Progenitor cell of endocrine pancreas (in vitro differentiated cells): ENCODE measurements at places on chromosomes 1 and 21. TPM values are rescaled to one million over a fixed set of nuclear protein-coding genes. Genes with fewer than 3 reads are reported as not detected.

GRCh38 chr1:116330342-116330652 is 42.7 kb upstream of the ATP1A1 start:
- DNase-seq, result no peak
- peaks cover 26% of the 10 kb centered on the region for H3K4me1 ChIP-seq
- H3K36me3 ChIP-seq, result no peaks in the 10 kb centered on the region
- H3K27me3 ChIP-seq, result no peaks in the 10 kb centered on the region
- H3K27ac ChIP-seq, result peak overlapping the region; percentile 47
- H3K4me3 ChIP-seq, result no peak overlapping the region

DNA sequence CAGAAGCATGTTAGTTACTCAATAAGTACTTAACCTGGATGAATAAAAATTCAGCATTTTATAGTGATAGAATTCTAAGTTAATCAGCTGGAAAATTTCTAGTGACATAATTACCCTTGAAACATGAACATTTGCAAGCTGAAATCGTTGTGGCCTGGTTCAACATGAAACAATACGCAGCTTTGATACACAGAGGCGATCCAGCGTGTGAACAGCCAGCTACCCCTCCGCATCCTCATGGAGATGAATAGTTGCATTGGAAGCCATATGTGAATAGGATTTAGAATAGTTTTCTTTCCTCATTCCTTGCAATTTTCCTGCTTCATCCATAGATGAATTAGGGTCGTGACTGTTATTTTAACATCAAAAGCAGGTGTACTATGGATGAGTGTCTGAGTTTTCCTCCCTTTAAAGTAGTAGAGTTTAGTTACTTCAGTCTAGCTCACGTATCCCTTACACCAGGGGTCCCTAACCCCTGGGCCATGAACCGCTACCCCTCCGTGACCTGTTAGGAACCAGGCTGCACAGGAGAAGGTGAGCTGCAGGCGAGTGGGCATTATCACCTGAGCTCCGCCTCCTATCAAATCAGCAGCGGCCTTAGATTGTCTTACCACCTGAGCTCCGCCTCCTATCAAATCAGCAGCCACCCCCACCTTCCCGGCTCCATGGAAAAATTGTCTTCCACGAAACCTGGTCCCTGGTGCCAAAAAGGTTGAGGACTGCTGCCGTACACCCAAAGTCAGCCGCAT is 6.2 kb upstream of the TARBP1 start:
- H3K27ac ChIP-seq, result no peak overlapping the region
- H3K4me1 ChIP-seq, result peaks cover 14% of the 10 kb centered on the region
- peaks cover 20% of the 10 kb centered on the region for H3K27me3 ChIP-seq
- no peak overlapping the region for H3K4me3 ChIP-seq
- no peak for DNase-seq

DNA sequence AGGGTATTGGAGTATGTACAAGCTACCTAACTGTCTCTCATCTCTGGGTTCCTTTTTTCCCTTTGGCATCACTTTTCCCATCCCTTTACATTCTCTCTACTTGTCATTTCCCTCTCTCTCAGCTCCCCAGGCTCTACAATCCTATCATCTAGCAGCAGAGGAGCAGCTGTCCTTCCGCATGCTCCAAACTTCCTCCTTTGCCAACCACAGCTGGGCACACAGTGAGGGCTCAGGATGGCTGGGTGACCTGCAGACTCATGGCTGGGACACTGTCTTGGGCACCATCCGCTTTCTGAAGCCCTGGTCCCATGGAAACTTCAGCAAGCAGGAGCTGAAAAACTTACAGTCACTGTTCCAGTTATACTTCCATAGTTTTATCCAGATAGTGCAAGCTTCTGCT is 561 bp downstream of the CD1E start:
- DNase-seq, result no peak
- no peak overlapping the region for H3K27ac ChIP-seq
- no peaks in the 10 kb centered on the region for H3K4me1 ChIP-seq
- peaks cover 7% of the 10 kb centered on the region for H3K27me3 ChIP-seq
- H3K4me3 ChIP-seq, result no peak overlapping the region

- H3K27ac ChIP-seq, result peak overlapping the region; percentile 91
- peak overlapping the region; percentile 92 for H3K4me3 ChIP-seq
- peaks cover 16% of the 10 kb centered on the region for H3K4me1 ChIP-seq
Observed at GRCh38 chr1:155910621-155911121, 478 bp downstream of the RIT1 start.

- H3K36me3 ChIP-seq, result peaks cover 17% of the 10 kb centered on the region
- peaks cover 1% of the 10 kb centered on the region for H3K27me3 ChIP-seq
- peaks cover 36% of the 10 kb centered on the region for H3K4me1 ChIP-seq
Observed at GRCh38 chr21:34076835-34077234, 3.5 kb downstream of the MRPS6 start.

DNA sequence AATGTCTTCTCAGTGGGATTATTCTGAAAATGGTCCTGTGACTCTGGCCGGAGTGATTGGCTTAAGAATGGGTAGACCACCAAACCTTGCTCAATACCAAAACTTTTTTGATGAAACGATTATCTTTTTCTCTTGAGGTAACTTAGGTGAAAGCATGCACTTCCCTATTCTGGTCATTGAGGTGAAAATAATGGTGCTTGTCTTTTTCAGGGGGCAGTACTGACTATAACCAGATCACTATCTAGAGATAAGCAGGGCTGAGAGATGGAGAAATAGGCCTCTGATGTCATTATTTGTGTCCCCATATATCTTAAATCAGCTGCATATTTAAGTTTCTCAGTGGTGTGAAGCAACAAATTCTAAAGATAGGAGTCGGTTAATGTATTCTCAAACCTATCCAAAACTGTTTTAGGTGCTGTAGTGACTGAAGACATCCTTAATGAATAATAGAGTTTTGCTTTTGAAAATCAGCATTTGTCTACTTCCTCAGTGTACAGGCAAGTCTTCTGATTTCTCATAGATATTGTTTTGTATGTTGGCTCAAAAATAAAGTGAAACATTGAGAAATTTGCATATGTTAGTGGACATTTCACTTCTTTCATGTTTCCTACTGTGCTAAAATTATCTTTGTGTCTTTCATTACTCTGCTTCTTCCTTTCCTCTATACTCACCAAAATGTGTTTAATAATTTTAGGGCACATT is 735.3 kb upstream of the ADGRL4 start:
- H3K27ac ChIP-seq, result no peak overlapping the region
- no peak for DNase-seq
- H3K4me1 ChIP-seq, result no peaks in the 10 kb centered on the region
- H3K27me3 ChIP-seq, result no peaks in the 10 kb centered on the region
- H3K4me3 ChIP-seq, result no peak overlapping the region

GRCh38 chr21:27528697-27529096 is 561.8 kb upstream of the ADAMTS5 start:
- no peak for DNase-seq
- peaks cover 3% of the 10 kb centered on the region for H3K4me1 ChIP-seq
- H3K4me3 ChIP-seq, result no peak overlapping the region
- H3K27me3 ChIP-seq, result no peaks in the 10 kb centered on the region

GRCh38 chr1:63746129-63746864 is 27.5 kb upstream of the ROR1 start:
- no peak for DNase-seq
- no peak overlapping the region for H3K4me3 ChIP-seq
- no peaks in the 10 kb centered on the region for H3K36me3 ChIP-seq
- H3K27ac ChIP-seq, result peak overlapping the region; percentile 19
- peaks cover 10% of the 10 kb centered on the region for H3K4me1 ChIP-seq
- H3K27me3 ChIP-seq, result no peaks in the 10 kb centered on the region

DNA sequence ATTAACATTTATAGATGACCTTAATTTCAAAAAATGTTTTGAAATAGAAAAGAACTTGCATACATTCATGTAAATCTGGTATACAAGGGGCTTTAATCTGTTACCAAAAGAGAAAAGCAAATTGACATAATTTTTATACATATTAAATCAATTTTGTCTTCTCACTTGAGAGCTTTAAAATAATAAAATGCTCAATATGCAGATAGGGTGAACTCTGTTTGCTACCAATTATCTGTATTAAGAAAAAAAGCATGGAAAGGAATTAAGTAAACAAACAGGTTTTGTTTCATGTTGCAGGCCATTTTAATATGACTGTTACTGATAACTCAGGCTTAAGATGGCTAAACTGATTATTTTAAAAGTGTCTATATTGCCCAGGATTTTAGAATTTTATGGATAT is 6.0 kb upstream of the TSHB start:
- no peaks in the 10 kb centered on the region for H3K27me3 ChIP-seq
- H3K27ac ChIP-seq, result no peak overlapping the region
- peaks cover 2% of the 10 kb centered on the region for H3K36me3 ChIP-seq
- no peak for DNase-seq
- H3K4me3 ChIP-seq, result no peak overlapping the region

DNA sequence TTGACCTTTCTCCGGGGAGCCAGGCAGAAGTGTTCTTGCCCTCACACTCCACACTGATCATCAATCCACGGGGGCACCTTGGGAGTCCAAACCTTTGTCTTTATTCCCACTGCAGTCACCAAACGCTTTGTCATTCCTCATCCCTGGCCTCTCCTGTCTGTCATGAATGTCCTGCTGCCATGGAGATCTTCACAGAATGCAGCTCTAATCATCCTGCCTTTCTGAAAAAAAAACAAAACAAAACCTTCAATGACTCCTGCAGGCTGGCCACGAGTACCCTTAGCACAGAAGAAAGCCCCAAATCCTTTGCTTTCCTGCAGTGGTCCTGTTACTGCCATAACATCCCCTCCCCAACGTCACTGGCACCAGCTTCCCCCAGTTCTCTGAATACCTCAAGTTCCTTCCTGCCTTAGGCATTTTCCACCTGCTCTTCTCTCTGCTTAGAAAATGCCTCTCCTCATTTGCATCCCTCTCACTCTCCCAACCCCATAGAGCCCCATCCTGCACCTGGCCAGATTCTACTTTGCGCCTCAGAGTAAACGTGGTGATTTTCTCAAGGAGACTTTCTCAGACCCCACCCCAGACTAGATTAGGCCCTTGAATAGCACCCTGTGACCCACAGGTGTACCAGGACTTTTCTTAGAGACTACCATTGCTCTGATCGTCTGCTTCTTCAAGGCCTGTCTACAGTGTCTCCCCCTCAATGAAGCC is 131.2 kb downstream of the AK5 start:
- no peak for DNase-seq
- peaks cover 12% of the 10 kb centered on the region for H3K4me1 ChIP-seq
- peaks cover 12% of the 10 kb centered on the region for H3K27me3 ChIP-seq
- H3K27ac ChIP-seq, result no peak overlapping the region

GRCh38 chr1:109944541-109944940 is 33.9 kb downstream of the CSF1 start:
- H3K4me3 ChIP-seq, result no peak overlapping the region
- no peaks in the 10 kb centered on the region for H3K27me3 ChIP-seq
- no peaks in the 10 kb centered on the region for H3K36me3 ChIP-seq

GRCh38 chr1:6414443-6414844 is 5.3 kb downstream of the HES2 start:
- H3K4me3 ChIP-seq, result no peak overlapping the region
- peaks cover 4% of the 10 kb centered on the region for H3K4me1 ChIP-seq
- H3K27me3 ChIP-seq, result peaks cover 61% of the 10 kb centered on the region
- no peak for DNase-seq

- peaks cover 26% of the 10 kb centered on the region for H3K36me3 ChIP-seq
- no peak for DNase-seq
- no peak overlapping the region for H3K27ac ChIP-seq
- no peak overlapping the region for H3K4me3 ChIP-seq
- H3K4me1 ChIP-seq, result no peaks in the 10 kb centered on the region
Observed at GRCh38 chr1:116538544-116538943, 32.3 kb downstream of the CD58 start.

DNA sequence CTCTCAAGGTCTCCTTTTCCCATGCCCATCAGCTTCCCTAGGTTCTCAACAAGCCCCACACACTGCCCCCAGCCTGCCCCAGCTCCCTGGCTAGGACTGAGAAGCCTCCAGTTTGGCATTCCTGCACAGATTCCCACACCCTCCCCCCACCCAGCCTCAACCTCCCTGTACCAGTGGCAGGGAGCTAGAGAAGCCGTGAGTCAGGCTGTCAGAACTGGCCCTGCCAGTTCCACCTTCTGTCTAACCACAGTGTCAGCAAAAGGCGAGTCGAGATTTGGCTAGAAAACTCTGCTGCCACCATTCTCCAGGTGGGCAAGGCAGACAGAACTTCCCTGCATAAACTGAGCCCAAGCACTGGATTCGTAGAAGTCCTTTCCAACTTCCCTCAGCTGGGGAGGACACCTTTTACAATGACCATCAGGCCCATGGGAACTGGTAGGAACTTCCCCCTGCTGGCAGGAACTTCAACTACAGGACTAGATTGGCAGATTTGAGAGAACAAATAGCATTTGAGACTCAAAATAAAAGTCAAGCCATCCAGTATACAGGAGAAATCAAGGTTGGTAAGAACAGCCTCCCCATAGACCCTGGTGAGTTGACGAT is 31.0 kb downstream of the TNNT2 start:
- no peak overlapping the region for H3K27ac ChIP-seq
- no peaks in the 10 kb centered on the region for H3K36me3 ChIP-seq
- no peaks in the 10 kb centered on the region for H3K4me1 ChIP-seq
- peak; percentile 36 for DNase-seq

- H3K27ac ChIP-seq, result no peak overlapping the region
- peaks cover 12% of the 10 kb centered on the region for H3K27me3 ChIP-seq
- H3K36me3 ChIP-seq, result no peaks in the 10 kb centered on the region
- no peak for DNase-seq
- H3K4me3 ChIP-seq, result no peak overlapping the region
Observed at GRCh38 chr1:7460807-7461206, 310.3 kb upstream of the VAMP3 start.

DNA sequence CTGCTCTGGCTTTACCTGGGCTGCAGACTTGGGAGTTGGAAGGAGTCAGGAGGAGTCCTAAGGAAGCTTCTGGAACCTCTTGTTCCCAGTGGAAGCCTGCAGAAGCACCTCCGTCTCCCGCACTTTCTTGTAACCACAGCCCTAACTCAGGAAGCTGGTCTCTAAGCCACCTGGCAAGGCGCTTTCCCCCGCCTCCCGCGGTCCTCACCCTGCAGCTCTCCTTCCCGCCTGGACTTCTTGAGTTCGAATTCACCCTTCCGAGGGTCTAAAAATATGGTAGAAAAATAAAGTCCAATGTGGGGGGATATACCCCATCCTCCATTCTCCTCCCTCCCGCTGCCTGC is 15.1 kb downstream of the PAX7 start:
- H3K4me1 ChIP-seq, result peaks cover 6% of the 10 kb centered on the region
- no peak overlapping the region for H3K27ac ChIP-seq
- no peaks in the 10 kb centered on the region for H3K36me3 ChIP-seq
- no peak for DNase-seq
- H3K4me3 ChIP-seq, result no peak overlapping the region

GRCh38 chr1:197065559-197065958 is 1.5 kb downstream of the F13B start:
- no peaks in the 10 kb centered on the region for H3K36me3 ChIP-seq
- H3K27ac ChIP-seq, result no peak overlapping the region
- peaks cover 2% of the 10 kb centered on the region for H3K4me1 ChIP-seq
- DNase-seq, result no peak

GRCh38 chr1:50959303-50959912 is 659 bp downstream of the FAF1 start:
- peak overlapping the region; percentile 89 for H3K4me3 ChIP-seq
- H3K27ac ChIP-seq, result peak overlapping the region; percentile 56
- H3K36me3 ChIP-seq, result no peaks in the 10 kb centered on the region
- DNase-seq, result no peak
- peaks cover 12% of the 10 kb centered on the region for H3K4me1 ChIP-seq

The KCNJ6 gene
- 3.3 TPM in 2 replicates for total RNA-seq

The AMPD1 gene
- not detected in 2 replicates for total RNA-seq

The PHF13 gene
- 29.1 TPM in 2 replicates for total RNA-seq

The PIK3R3 gene
- 54.1 and 55.4 TPM in 2 replicates for total RNA-seq

The IFFO2 gene
- total RNA-seq, result 21.0 and 24.4 TPM in 2 replicates

The TNFRSF9 gene
- 0.27 and 0.60 TPM in 2 replicates for total RNA-seq

The ETV3L gene
- 0.67 and 0.72 TPM in 2 replicates for total RNA-seq

The CYP4X1 gene
- total RNA-seq, result 0.24 and 0.80 TPM in 2 replicates

The NOL9 gene
- 44.1 and 49.5 TPM in 2 replicates for total RNA-seq

The SLC30A7 gene
- total RNA-seq, result 28.2 and 30.7 TPM in 2 replicates

The ITGB2 gene
- 0.41 and 0.47 TPM in 2 replicates for total RNA-seq
